NCI-H510A (cell line): ENCODE measurements at places on chromosomes 4 and X.

DNA sequence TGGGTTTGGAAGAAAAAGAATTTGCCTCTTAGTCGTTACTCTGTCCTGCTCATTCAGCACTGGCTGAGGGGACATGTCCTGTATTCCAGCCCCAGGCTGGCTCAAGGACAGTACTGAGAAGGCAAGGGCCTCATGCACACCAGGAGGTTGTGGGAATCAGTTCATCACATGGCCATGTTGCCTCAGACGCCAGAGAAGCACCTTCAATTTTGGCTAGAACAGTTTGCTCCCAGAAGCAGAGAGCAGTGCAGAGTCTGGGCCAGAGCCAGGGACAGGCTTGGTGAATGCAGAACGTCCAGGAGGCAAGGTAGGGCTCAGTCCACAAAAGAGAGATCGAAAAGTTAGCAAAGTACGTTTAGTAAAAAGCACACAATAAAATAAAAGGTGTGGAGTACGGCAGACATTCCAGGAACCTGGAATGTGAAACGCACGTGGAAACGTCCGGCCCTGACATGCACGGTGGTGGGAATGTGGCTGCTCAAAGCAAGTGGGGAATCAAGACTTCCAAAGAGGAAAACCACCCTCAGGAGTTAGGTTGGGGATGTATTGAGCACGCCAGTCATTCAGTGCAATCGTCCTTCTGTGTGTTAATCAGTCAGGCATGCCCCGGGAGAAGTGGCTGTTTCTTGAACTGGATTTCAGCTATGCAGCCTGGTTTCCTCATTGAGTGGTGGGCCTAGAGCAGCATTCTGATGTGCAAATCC lies 1.2 kb upstream of the SLC2A9 start:
- DNase-seq: no peak

DNA sequence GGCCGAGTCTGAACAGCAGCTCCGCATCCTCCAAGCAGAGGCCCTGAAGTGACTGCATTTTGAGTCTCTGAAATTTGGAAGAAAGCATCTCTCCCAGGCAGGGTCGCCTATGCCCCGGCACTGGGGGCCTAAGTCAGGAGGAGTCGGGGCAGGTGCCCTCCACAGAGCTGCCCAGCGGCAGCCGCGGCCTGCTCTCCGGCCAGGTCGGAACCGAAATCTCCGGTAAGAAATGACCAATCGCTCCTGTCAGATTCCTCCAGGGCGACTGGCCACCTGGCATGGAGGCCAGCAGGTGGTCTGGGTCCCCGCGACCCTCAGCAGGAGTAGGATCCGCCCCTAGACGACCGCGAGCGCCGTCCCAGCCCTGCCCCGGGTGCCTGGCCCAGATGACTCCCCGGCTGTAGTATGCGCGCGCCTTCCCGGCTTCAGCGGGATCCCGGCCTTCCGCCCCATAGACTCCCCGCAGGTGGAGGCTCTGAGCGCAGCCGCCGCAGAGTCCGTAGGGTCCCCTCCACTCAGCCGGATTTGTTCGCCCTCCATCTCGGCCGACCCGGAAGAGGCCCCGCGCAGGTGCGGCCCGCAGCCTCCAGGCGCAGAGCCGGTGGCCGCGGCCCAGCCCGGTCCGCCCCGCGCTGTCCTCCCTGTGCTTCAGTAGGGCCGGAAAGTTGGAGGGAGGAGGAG lies 1.5 kb downstream of the NKX1-1 start:
- no peak for DNase-seq

DNA sequence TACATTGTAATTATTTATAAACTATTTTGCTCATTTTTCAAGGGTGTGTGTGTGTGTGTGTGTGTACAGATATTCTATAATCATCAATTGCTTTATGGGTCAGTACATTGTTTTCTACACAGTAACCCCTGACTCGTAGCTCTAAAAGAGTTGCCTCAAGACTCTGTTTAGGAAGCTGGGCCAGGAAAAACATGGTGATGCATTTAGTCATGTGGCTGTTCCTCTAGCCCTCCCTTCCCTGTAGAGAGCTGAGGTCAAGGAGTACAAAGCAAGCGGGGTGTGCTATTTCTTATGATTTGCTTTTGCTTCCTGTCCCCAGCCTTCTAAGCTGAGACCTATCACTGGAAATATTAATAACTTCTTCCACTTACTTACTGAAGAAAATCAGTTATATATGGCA lies 34.8 kb upstream of the SPANXD start:
- DNase-seq: no peak

DNA sequence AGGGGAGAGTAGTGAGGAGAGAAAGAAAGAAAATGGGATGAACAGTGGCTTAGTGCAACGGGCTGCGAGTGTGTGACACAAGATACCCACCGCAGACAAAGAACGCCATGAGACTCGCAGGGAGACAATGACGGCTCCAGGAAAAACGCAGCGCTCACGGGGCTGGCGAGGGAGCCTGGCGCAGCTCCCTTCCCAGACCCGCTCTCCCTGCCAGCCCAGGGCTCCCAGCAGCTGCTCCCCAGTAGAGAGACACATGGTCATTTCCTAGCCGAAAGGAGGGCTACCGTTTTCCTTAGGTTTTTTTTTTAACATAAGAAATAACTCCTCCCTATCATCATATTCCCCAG lies 149.5 kb downstream of the MAML3 start:
- DNase-seq: no peak

GRCh38 chr4:104901961-104902605 lies 244.6 kb upstream of the TET2 start:
- no peak for DNase-seq

DNA sequence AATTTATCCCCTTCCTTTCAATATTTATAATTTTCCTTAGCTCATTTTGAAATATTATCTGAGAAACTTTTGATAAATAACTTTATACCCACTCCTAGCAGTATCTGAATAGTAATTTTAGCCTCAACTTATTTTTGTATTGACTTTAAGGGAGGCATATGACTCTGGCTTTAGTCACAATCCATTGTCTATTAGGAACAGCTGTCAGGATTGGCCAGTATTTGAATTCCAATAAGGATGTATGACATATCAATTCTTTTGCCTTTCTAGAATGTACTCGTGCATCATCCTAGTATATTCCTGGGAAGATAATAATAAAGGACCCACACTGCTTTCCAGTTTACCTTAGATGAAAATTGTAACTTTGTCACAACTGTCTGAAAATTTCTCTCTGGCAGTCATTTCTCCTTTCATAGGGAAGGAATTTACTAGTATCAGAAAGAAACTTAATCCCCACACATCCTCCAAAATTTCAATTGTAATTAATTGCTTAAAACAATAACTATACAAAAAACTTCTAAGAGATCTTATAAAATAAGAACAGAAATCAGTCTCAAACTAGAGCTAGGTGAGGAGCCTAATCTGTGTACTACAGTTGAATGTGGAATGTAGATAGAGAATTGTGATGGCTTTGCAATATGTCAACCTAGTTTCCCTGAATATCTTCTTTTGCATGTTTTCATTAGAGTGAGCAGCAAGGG lies 121.0 kb upstream of the EPHA5 start:
- DNase-seq: no peak

- DNase-seq: no peak
Measured at GRCh38 chrX:111615227-111615626, 65.7 kb upstream of the ALG13 start.

GRCh38 chr4:1194010-1194900 lies 21.9 kb upstream of the SPON2 start:
- no peak for DNase-seq

- DNase-seq: no peak
Measured at GRCh38 chr4:154611833-154612232, 623 bp downstream of the FGG start.

GRCh38 chr4:154506253-154506652 lies 14.7 kb upstream of the DCHS2 start:
- DNase-seq: no peak

GRCh38 chr4:150909116-150909515 lies 106.0 kb downstream of the LRBA start:
- no peak for DNase-seq

DNA sequence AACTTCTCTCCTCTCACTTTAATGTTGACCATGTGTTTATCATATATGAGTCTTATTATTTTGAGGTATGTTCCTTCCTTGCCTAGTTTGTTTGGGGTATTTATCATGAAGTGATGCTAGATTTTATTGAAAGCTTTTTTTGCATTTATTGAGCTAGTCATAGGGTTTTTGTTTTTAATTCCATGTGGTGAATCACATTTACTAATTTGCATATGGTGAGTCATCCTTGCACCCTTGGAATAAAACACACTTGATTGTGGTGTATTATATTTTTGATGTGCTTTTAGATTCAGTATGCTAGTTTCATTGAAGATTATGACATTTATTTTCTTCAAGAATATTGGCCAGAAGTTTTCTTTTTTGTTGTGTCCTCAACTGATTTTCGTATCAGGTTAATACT lies 464.6 kb downstream of the PCDH18 start:
- DNase-seq: no peak

GRCh38 chr4:184382189-184382846 lies 92.0 kb downstream of the IRF2 start:
- DNase-seq: no peak

DNA sequence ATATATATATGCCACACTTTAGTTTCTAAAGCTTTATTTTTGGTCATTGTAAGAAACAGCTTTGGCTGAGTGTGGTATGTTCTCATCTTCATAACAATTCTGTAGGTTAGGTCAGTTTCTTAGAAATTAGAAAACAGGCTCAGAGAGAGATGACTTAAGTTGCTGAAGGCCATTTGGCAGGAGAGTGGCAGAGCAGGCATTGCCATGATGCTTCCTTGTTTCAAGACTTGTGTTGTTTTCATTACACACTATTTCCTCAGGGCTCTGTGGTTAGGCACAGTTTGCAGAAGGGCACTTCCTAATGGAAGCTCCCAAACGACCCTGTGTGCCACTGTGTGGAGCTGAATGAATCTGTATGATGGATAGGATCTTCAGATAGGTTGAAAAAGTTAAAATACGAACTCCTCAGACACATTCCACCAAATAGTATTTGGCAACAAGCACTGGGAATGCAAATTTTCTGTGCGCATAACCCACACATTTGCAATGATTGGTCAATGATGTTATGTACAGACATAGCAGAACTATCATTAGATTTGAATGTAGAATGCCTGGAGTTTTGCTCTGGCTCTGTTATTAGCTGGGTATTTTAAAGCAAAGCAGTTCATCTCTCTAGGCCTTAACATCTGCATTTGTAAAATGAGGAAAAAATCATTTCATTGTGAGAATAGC lies 274.3 kb upstream of the HS3ST1 start:
- DNase-seq: no peak

DNA sequence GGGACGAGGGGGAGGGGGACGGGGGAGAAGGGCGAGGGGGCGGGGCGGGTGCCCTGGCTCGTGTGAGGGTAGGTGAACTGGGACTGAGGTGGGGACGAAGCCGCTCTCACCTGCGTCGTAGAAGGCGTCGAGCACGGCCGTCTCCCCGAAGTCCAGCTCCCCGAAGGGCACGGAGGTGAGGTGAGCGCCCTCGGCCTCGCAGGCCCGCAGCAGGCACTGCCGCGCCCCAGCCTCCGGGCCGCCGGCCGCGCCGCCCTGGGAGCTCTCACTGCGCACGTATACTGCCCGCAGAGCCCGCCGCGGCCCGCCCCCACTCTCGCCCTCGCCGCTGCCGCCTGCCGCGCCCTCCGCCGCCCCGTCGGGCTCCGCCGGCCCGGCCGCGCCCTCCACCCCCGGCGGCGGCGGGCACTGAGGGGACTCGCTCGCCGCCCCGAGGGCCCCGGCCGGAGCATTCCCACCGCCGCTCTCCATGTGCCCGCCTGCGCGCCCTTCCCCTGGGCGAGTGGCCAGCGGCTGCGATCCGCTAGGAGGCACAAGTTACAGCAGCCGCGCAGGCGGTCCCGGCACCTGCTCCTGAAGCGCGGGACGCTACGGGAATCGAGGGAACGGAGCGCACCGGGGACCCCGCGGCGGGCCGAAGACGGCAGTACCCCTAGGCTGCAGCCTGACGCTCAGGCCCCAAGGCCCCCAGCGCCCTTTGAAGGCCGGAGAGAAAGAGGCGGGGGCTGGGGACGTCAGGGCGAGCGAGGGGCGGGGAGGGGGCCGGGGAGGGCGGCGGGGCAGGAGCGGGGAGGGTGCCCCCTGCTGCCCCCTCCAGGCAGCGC lies at the start of gene MAP3K15:
TSS of gene MAP3K15 (minus strand) at position 718 of the 824 bp plus-strand sequence. CDS start at position 471, 247 bp downstream.
- no peak for DNase-seq

DNA sequence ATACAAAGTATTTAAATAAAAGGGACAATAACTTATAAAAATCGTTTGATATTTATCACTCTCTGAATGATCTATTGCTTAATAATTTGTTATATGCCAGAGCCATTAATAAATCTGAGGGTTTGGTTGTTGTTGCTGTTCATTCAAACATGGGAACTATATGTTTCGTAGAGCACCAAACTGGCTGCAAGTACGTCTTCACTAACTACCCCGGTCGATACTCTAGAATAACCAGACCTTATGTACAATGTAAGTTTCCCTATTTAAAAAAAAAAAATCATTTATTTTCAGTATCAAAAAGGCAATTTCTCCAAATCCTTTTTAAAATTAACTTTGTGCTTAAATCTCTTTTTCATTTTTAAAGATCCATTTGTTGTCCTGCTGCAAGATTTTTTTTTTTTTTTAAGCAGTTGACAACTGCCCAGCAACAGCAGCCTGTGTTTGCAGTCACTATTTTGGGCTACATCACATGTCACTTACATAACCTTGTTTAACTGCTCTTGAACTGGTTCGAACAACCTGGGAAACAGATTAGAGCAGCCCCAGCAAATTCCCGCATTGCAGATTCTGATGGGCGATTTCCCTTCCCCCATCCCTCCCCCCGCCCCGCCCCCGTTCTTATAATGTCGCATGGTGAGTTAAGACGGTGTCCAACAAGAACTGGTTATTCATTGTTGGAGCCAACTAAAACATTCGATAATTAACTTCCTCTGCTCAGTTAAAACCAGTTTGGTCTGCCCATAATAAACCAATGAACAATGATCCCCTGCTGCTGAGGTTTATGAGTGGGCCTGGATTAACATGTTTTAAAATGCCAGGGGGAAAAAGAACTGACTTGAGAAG lies 238.9 kb downstream of the NR3C2 start:
- DNase-seq: no peak

- DNase-seq: no peak
Measured at GRCh38 chrX:106891762-106892460, 11.2 kb downstream of the RIPPLY1 start.

- no peak for DNase-seq
Measured at GRCh38 chr4:120266602-120267001, 200.0 kb upstream of the MAD2L1 start.

DNA sequence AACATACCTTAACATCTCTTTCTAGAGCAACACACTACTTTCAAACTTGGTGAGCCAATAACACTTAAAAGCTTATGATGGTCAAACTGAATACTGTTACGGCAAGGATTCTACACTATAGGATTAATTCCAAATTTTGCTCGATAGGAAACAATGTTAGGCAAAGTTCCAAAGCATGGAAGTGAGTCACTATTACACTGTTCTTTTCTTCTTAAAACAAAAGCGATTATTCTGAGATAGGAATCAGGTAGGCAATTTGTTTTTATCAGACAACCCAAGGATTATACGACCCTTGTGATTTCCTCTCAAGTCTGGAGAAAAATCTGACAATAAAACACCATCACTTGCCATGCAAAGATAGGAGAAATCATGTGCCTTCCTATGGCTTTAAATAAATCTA lies 81.5 kb downstream of the HUWE1 start:
- DNase-seq: no peak

GRCh38 chrX:121869876-121870477 lies 822.6 kb downstream of the GLUD2 start:
- DNase-seq: no peak

- DNase-seq: no peak
Measured at GRCh38 chr4:80192937-80193336, 4.4 kb upstream of the PRDM8 start.
